Activated B cell treated with CpG ODN at 0.5 μM for 24 hours (primary cell): ENCODE measurements at places on chromosomes 1 and 21.

DNA sequence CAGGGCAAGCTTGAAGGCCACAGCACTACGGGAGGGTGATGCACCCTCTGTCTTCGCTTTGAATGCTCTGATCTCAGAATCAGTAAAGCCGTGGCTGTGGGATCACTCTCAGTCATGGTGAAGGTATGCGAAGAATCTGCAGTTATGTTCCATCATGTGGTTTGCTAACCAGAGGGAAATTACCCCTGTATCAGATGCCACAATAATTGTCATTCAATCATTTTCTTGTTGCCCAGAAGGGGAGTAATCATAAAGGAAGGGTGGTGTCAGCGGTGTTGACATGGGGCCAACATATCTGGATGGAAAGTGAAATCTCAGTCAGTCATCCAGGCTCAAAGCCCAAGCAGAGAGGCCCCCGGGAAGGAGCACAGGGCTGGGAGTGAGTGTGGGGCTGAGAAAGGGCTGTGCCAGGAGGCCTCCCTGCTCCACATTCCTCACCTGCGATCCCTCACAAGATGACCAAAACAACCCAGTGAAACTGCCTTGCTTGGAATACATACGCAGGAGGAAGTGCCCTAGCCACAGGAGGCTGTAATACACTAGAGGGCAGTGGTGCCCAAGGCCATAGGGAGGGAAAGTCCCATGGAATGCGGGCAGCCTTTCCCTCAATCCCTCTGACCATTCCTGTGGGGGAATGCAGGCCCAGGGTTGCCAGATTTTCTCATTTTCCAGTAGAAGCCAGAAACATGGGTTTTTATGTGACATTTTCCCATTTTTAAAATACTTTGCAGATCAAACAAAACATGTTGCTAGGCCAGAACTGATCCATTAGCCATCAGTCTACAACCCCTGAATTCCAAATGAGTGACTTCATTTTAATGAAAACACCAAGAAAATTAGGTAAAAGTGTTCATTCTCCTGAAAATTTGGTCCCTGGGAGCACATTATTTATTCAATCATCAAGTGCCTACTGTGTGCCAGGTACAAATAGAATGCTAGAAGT lies 95.7 kb upstream of the VANGL1 start:
- no peak for DNase-seq

DNA sequence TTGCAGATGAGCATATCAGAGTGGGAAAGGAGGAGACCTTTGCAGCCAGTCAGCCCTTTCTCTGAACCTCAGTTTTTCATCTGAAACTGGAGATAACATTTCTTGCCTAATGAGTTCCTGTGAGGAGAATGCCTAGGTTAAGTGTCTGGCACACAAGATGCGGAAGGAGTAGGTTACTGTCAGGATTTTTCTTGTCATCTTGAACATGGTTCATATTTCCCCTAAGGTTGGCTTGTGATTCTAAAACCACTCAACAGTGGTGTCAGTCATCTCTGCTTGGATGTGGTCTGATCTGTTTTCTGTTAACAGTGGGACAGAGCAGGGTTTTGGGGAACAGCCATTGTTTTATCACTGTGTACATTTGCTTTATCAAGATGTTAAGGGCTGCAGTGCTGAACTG lies 70.6 kb downstream of the TGFB2 start:
- DNase-seq = no peak

GRCh38 chr1:3539707-3540425 lies 71.4 kb downstream of the MEGF6 start:
- DNase-seq = no peak

- no peak for DNase-seq
These were observed 12.4 kb downstream of the TMCC2 start for GRCh38 chr1:205240118-205240517.
